ENCODE measurements at places on chromosomes 7 and 10. TPM values are rescaled to one million over a fixed set of nuclear protein-coding genes. Genes with fewer than 3 reads are reported as not detected.
A peak's percentile ranks its signal among the peaks of the same experiment; 100 is the strongest.

The VPS37D gene
- total RNA-seq: 3.5 TPM

The CUTC gene
- total RNA-seq: 20.2 TPM

The LIPJ gene
- total RNA-seq: not detected

- H3K27ac ChIP-seq: no peak overlapping the region
- no peak overlapping the region for H3K4me3 ChIP-seq
- H3K27me3 ChIP-seq: no peaks in the 10 kb centered on the region
- H3K4me1 ChIP-seq: no peaks in the 10 kb centered on the region
- no peak for DNase-seq
Observed at GRCh38 chr10:89981891-89982290, 280.5 kb downstream of the KIF20B start.

DNA sequence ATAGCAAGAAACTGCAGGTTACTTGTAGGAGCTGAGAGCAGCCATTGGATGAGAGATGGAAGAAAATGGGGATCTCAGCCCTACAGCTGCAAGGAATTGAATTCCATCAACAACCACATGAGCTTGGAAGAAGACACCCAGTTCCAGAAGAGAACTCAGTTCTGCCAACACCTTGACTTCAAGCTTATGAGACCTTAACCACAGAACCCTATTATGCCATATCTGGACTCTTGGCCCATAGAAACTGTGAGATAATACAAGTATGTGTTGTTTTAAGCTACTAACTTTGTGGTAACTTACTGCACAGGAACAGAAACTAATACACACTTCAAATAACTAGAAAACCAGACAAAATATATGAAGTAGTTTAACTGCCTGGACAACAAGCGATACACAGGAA is 212.4 kb upstream of the CACNA2D1 start:
- H3K27me3 ChIP-seq: peaks cover 12% of the 10 kb centered on the region
- H3K4me3 ChIP-seq: no peak overlapping the region
- no peak for DNase-seq
- H3K27ac ChIP-seq: no peak overlapping the region
- H3K4me1 ChIP-seq: no peaks in the 10 kb centered on the region

- no peaks in the 10 kb centered on the region for H3K36me3 ChIP-seq
- H3K27me3 ChIP-seq: peaks cover 13% of the 10 kb centered on the region
- no peak overlapping the region for H3K4me3 ChIP-seq
- H3K27ac ChIP-seq: no peak overlapping the region
- no peaks in the 10 kb centered on the region for H3K4me1 ChIP-seq
Observed at GRCh38 chr7:31336202-31337001, 4.1 kb downstream of the NEUROD6 start.

GRCh38 chr7:98215561-98216495 is 4.6 kb downstream of the BHLHA15 start:
- H3K4me1 ChIP-seq: no peaks in the 10 kb centered on the region
- no peak for DNase-seq
- H3K4me3 ChIP-seq: no peak overlapping the region
- H3K36me3 ChIP-seq: no peaks in the 10 kb centered on the region

- H3K27ac ChIP-seq: no peak overlapping the region
- no peaks in the 10 kb centered on the region for H3K36me3 ChIP-seq
- DNase-seq: peak; percentile 7
- H3K4me3 ChIP-seq: no peak overlapping the region
Observed at GRCh38 chr7:126791306-126791705, 461.4 kb downstream of the GRM8 start.

DNA sequence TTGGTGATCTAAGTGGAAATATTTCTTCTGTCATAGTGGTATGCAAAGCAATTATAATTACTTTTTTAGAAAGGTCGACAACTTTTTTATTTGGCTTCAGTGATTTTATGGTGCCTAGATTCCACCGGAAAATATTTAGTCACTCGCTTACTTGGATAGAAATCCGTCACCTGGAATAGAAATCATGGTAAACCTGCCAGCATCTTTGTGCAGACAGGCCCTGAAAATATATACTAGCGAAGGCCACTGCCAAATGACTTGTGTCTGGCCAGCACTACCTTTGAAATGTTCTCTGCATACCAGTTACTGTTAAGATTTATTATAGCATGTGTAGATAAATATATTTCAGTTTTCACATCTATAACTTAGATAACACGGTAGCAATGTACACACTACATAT is 226.4 kb downstream of the AGMO start:
- H3K27ac ChIP-seq: no peak overlapping the region
- no peaks in the 10 kb centered on the region for H3K27me3 ChIP-seq
- no peaks in the 10 kb centered on the region for H3K36me3 ChIP-seq
- no peak overlapping the region for H3K4me3 ChIP-seq
- no peaks in the 10 kb centered on the region for H3K4me1 ChIP-seq

DNA sequence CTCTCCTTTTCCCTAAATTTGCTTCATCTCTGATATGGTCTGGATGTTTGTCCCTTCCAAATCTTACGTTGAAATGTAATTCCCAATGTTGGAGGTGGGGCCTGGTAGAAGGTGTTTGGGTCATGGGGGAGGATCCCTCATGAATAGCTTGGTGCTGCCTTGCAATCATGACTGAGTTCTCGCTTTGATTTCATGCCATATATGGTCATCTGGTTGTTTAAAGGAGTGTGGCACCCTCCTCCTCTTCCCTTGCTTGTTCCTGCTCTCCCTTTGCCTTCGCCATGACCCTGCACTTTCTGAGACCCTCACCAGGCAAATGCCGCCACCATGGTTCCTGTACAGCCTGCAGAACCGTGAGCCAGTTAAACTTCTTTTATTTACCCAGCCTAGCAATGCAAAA is 14.5 kb downstream of the NOBOX start:
- H3K27ac ChIP-seq: no peak overlapping the region
- no peaks in the 10 kb centered on the region for H3K36me3 ChIP-seq
- peaks cover 16% of the 10 kb centered on the region for H3K4me1 ChIP-seq
- no peaks in the 10 kb centered on the region for H3K27me3 ChIP-seq
- no peak overlapping the region for H3K4me3 ChIP-seq
- DNase-seq: no peak

DNA sequence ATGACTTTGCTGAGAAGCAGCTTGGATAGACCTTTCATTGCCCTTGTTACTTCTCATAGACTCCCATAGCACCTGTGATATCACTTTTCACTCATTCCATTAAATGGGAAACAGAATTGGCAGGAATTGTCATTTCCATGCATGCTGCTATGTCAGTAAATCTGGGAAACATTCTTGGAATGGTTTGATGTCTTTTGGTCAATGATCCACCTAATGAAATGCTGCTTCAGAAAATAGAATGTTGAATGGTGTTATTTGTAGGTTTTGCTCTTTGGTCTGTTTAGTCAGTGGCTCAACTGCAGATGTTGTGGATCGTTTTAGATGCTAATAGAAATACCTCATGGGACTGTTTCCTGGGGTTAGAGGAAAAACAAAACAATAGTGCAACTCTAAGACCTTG is 127.8 kb downstream of the PLPP4 start:
- 0 out of 2 replicates have a peak, but pooled peaks cover 6% of the 10 kb centered on the region for H3K4me1 ChIP-seq
- DNase-seq: no peak
- H3K27me3 ChIP-seq: no peaks in the 10 kb centered on the region

DNA sequence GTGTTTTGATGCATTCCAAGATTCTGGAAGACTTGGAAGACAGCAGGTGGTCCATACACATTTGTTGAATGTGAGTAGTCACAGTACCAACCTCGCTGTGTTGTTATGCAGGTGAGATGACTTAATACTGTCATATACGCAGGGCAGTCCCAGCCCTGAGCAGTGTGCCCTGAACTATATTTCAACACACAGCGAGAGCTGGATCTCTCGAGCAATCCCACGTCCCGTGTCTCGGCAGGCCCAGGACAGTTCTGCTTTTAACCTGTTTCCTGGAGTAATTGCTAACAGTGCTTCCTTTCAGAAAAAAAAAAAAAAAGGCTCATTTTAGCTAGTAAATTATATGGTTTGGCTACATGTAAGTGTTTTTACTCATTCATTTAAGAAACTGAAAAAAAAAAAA is 179.7 kb downstream of the PRKCQ start:
- DNase-seq: no peak
- H3K27ac ChIP-seq: no peak overlapping the region
- peaks cover 19% of the 10 kb centered on the region for H3K27me3 ChIP-seq
- no peak overlapping the region for H3K4me3 ChIP-seq

GRCh38 chr10:89221919-89222318 is 14.8 kb upstream of the CH25H start:
- H3K4me3 ChIP-seq: no peak overlapping the region
- H3K27me3 ChIP-seq: no peaks in the 10 kb centered on the region
- H3K27ac ChIP-seq: no peak overlapping the region
- DNase-seq: no peak
- H3K36me3 ChIP-seq: peaks cover 20% of the 10 kb centered on the region

- no peaks in the 10 kb centered on the region for H3K27me3 ChIP-seq
- no peak overlapping the region for H3K4me3 ChIP-seq
- peaks cover 22% of the 10 kb centered on the region for H3K4me1 ChIP-seq
- no peak overlapping the region for H3K27ac ChIP-seq
Observed at GRCh38 chr10:60310740-60311139, 78.9 kb downstream of the ANK3 start.

- peaks cover 22% of the 10 kb centered on the region for H3K4me1 ChIP-seq
- no peak overlapping the region for H3K4me3 ChIP-seq
- no peaks in the 10 kb centered on the region for H3K27me3 ChIP-seq
- 0 out of 2 replicates have a peak, but pooled peaks cover 20% of the 10 kb centered on the region for H3K36me3 ChIP-seq
Observed at GRCh38 chr7:135925210-135925609, 51.9 kb downstream of the MTPN start.

GRCh38 chr7:69192134-69192533 is 406.1 kb upstream of the AUTS2 start:
- no peak for DNase-seq
- no peaks in the 10 kb centered on the region for H3K4me1 ChIP-seq
- H3K27ac ChIP-seq: no peak overlapping the region

DNA sequence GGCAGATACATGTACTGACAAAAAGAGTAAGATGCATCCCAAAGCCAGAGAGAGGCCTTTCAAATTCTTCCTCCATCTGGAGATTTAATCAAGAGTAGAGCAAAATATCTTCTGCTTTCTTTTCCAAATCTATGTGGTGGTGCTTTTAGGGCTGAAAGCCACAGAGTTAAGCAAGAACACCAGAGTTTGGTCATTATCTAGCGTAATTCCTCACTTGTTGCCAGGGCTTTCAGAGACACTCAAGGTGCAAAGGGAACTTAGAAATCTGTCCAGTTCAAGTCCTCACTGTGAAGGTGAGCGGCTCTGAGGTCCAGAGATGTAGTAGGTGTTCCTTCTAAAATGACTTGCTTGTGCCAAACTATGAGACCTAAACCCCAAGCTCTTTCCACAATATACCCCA is 10.9 kb upstream of the NFE2L3 start:
- H3K27ac ChIP-seq: no peak overlapping the region
- H3K27me3 ChIP-seq: no peaks in the 10 kb centered on the region
- DNase-seq: no peak
- H3K36me3 ChIP-seq: no peaks in the 10 kb centered on the region
- H3K4me3 ChIP-seq: no peak overlapping the region

GRCh38 chr10:34814223-34814912 is 728 bp downstream of the PARD3 start:
- peak overlapping the region; percentile 28 for H3K27ac ChIP-seq
- H3K27me3 ChIP-seq: no peaks in the 10 kb centered on the region
- H3K4me3 ChIP-seq: peak overlapping the region; percentile 79

GRCh38 chr10:131726076-131726880 is 174.5 kb upstream of the PPP2R2D start:
- peak; percentile 2 for DNase-seq
- no peak overlapping the region for H3K4me3 ChIP-seq
- H3K27me3 ChIP-seq: no peaks in the 10 kb centered on the region
- H3K27ac ChIP-seq: no peak overlapping the region
- no peaks in the 10 kb centered on the region for H3K36me3 ChIP-seq
- H3K4me1 ChIP-seq: no peaks in the 10 kb centered on the region

DNA sequence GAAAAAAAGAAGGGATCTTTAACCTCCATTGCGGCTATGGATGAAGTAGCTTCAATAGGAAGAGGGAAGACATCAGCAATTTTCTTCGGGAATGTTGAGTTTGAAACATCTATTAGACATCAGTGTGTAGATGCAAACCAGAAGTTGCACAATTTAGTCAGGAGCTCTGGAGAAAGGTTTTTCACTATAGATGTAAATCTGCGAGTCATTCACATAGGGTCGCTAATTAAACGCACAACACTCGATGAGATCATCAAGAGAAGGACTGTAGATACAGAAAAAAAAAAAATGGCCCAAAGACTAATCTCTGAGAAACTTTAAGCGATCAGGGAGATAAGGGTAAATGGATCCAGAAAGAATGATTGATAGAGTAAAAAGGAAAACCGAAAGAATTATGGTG is 61.7 kb upstream of the TES start:
- no peak overlapping the region for H3K27ac ChIP-seq
- H3K36me3 ChIP-seq: no peaks in the 10 kb centered on the region
- peak; percentile 12 for DNase-seq
- H3K27me3 ChIP-seq: no peaks in the 10 kb centered on the region

DNA sequence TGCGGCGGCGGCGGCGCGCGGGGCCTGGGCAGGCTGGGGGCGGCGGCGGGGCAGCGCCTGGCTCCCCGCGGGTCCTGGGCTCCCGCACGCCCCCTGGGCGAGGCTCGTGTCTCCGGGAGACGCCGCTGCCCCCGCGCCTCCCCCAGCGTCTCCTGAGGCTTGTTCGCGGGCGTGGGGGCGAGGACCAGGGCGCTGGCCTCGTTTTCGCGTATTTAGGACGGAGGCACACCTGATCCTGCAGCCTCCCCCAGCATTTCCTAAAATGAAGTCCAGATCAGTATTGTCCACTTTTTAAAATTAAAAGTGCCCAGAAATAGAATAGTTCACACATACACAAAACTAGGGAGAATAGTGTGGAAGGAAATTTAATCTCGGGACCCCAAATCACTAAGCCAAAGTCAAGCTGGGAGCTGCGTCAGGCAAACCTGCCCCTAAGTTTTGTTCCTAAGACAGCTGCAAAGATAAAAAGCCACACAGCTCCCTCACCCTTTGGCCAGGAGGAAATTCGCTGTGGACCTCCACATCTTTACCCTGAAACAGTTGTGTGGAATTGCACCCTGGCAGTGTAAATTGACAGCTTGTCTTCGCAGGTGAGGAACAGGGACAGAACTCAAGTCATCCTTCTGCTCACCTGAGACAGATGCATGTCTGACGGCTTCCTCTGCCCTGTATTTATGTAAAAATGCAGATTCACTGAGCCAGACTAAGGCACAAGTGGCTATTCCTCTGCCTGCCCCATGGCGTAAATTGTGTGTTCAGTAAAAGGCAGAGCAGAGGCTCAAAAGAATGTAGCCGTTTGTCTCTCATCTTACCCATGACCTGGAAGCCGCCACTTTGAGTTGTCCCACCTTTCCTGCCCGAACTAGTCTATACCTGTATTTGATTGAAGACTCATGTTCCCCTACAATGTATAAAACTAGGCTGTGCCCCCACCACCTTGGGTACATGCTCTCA is 740 bp downstream of the GALNT11 start:
- H3K27ac ChIP-seq: peak overlapping the region; percentile 59
- 0 out of 2 replicates have a peak, but pooled peaks cover 3% of the 10 kb centered on the region for H3K4me1 ChIP-seq
- DNase-seq: peak; percentile 13
- no peaks in the 10 kb centered on the region for H3K27me3 ChIP-seq

DNA sequence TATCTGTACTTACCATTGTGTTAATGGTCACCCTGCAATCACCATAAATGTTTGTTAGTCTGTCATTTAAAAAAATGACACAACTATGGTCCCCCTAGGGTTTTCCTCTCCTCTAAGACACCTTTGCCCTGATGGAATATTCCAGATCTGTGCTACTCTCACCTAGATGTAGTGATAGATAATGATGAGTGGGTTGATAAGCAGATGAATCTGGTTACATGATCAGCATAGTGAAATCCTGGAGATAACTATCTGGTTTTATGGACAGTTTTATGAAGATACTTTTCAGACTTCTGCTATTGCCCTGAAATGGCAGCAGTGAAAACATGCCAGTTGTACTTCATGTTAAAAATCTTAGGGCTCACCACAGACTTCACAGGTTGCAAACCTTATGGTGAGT is 152.4 kb downstream of the GATA3 start:
- H3K27ac ChIP-seq: no peak overlapping the region
- no peaks in the 10 kb centered on the region for H3K36me3 ChIP-seq
- DNase-seq: no peak
- no peaks in the 10 kb centered on the region for H3K27me3 ChIP-seq

Measured in GM23248 (cell line).